Muscle of leg (tissue), 16 donors: ENCODE measurements at places on chromosomes 1 and 21. TPM values are rescaled to one million over a fixed set of nuclear protein-coding genes. Genes with fewer than 3 reads are reported as not detected.
A peak's percentile ranks its signal among the peaks of the same experiment; 100 is the strongest.

DNA sequence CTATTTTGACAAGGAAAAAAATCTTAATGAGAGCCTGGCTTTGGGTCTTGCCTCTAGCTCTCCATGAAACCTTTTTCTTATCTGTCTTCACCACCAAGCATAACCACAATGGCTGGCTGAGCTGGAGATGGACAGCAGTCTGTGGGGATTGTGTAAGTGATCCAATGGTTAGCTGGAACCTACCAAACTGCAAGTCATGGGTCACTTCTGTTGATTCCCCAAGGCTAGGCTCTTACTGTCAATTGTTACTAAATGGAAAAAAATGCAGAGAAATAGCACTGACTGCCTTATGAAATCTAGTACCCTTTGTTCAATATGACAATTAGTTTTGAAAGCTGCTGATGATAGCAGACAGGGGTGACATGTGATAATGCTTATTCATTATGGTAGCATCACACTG is 359.0 kb downstream of the ST6GALNAC3 start:
- H3K4me1 ChIP-seq = no peaks in the 10 kb centered on the region
- no peak for DNase-seq
- H3K27me3 ChIP-seq = no peaks in the 10 kb centered on the region
- H3K27ac ChIP-seq = no peak overlapping the region

- H3K27ac ChIP-seq = peak overlapping the region; percentile 24
- peaks cover 4% of the 10 kb centered on the region for H3K36me3 ChIP-seq
- peak; percentile 39 for DNase-seq
- H3K4me1 ChIP-seq = peaks cover 25% of the 10 kb centered on the region
Observed at GRCh38 chr1:183812686-183813569, 8.0 kb downstream of the RGL1 start.

GRCh38 chr1:209023790-209024189 is 559.7 kb upstream of the CAMK1G start:
- no peak overlapping the region for H3K27ac ChIP-seq
- H3K36me3 ChIP-seq = no peaks in the 10 kb centered on the region
- H3K4me1 ChIP-seq = no peaks in the 10 kb centered on the region
- DNase-seq = no peak

- DNase-seq = no peak
- no peaks in the 10 kb centered on the region for H3K4me1 ChIP-seq
- no peaks in the 10 kb centered on the region for H3K36me3 ChIP-seq
- H3K27ac ChIP-seq = no peak overlapping the region
Observed at GRCh38 chr1:75579046-75579445, 31.9 kb downstream of the SLC44A5 start.

DNA sequence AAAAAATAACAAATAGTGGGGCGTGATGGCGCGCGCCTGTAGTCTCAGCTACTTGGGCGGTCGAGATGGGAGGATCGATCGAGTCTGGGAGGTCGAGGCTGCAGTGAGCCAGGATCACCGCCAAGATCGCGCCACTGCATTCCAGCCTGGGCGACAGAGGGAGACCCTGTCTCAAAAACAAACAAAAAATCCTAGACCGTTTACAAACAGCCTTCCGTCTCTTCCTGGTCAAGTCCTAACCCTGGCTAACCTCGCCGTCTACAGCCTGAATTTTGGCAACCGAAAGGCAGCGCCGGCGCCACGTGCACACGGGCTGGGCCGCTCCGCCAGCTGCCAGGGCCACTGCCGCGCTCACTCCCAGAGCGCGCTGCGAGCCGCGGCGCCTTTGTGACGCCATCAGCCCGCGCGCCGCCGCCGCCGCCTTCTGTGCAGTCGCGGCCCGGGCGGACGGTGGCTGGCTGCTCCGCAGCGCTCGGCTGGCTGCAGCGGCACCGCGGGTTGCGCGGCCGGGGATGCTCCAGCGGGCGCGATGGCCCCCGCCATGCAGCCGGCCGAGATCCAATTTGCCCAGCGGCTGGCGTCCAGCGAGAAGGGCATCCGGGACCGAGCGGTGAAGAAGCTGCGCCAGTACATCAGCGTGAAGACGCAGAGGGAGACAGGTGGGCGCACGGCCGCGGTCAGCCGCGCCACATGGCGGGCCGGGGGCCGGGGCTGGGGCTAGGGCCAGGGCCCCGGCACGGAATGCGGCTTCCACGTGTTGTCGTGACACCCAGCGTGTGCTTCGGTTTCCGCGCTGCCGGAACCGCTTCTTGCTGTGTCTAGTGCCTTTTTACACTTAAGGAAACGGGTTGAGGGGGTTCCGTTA is at the start of the genes HSF2BP and RRP1B:
Gene HSF2BP (minus strand): TSS at position 353 of the 865 bp plus-strand sequence. CDS start 1,392 bp downstream, outside the sequence.
Gene RRP1B (plus strand): TSS at position 425 of the 865 bp plus-strand sequence. CDS start 105 bp downstream, at position 530.
- no peaks in the 10 kb centered on the region for H3K27me3 ChIP-seq
- H3K4me1 ChIP-seq = peaks cover 18% of the 10 kb centered on the region
- peak within 1 kb of the TSS; percentile 82 for H3K4me3 ChIP-seq
- DNase-seq = peak; percentile 94
- H3K36me3 ChIP-seq = peaks cover 19% of the 10 kb centered on the region

- H3K4me1 ChIP-seq = peaks cover 54% of the 10 kb centered on the region
- H3K27me3 ChIP-seq = no peaks in the 10 kb centered on the region
- H3K27ac ChIP-seq = no peak overlapping the region
- no peak for DNase-seq
- peaks cover 52% of the 10 kb centered on the region for H3K36me3 ChIP-seq
Observed at GRCh38 chr1:32772281-32773017, 44.7 kb downstream of the YARS1 start.

- H3K4me3 ChIP-seq = no peak overlapping the region
- H3K36me3 ChIP-seq = peaks cover 4% of the 10 kb centered on the region
- H3K27ac ChIP-seq = peak overlapping the region; percentile 78
- DNase-seq = peak; percentile 61
Observed at GRCh38 chr1:6294080-6294889, 33.4 kb upstream of the GPR153 start.

DNA sequence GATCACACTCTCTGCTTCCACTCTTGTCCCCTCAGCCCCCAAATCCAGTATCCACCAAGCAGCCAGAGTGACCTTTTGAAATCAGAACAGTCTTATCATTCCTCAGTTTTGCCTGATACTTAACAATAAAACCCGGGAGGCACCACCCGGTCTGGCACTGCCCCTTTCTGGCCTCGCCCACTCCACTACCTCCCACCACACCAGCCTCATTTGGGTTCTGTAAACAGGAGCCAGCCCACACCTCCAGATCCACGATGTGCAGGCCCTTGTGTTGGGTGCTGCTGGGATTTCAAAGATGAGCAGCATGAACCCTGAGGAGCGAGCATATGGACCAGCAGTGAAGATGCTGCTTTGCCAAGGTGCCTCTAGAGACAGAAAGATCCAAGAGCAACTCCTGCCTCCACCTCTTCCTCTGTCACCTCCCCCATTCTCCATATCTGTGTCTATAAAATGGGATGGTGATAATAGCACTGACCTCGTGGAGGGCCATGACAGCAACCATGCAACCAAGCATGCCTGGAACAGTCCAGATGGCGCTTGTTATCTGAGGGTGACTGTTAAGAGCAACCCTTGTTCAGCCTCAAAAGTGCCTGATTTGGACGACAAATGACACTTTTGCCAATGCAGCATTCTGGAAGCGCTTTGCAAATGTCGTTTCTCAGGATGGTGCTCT is 136.0 kb downstream of the IGSF21 start:
- H3K4me3 ChIP-seq = no peak overlapping the region
- H3K4me1 ChIP-seq = no peaks in the 10 kb centered on the region
- DNase-seq = no peak
- H3K27me3 ChIP-seq = peaks cover 6% of the 10 kb centered on the region

TSPEAR gene
- 0.04 TPM for total RNA-seq

HAPLN2 gene
- 0.44 TPM for total RNA-seq

- H3K4me3 ChIP-seq = no peak overlapping the region
- H3K36me3 ChIP-seq = no peaks in the 10 kb centered on the region
- no peak overlapping the region for H3K27ac ChIP-seq
- no peaks in the 10 kb centered on the region for H3K27me3 ChIP-seq
- H3K4me1 ChIP-seq = no peaks in the 10 kb centered on the region
Observed at GRCh38 chr21:38126666-38127303, 130.0 kb upstream of the KCNJ15 start.

TBX19 gene
- total RNA-seq = 0.80 TPM
